ENCODE measurements at places on chromosomes 4 and X.

DNA sequence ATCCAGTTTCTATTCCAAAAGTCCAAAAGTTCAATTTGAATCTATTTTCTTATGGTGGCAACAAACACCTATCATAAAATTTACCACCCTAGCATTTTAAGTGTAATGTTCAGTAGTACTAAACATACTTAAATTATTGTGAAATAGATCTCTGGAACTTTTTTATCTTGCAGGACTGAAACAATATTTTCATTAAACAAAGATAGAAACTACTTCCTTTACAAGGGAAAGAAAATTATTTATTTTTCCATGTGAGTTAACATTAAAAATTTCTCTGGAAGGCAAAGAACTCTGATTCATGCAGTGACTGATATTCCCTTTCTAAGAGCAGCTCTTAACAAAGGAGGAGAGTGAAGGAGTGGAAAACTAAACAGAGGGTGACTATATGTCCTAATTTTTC, 40.2 kb downstream of the ADH7 start:
- no peak for DNase-seq

GRCh38 chr4:183300655-183301054, 19.4 kb downstream of the CLDN22 start:
- DNase-seq, result no peak

GRCh38 chr4:123462007-123462406, 65.4 kb downstream of the SPRY1 start:
- no peak for DNase-seq

- DNase-seq, result no peak
Observed at GRCh38 chrX:40037367-40037766, 60.4 kb downstream of the BCOR start.

DNA sequence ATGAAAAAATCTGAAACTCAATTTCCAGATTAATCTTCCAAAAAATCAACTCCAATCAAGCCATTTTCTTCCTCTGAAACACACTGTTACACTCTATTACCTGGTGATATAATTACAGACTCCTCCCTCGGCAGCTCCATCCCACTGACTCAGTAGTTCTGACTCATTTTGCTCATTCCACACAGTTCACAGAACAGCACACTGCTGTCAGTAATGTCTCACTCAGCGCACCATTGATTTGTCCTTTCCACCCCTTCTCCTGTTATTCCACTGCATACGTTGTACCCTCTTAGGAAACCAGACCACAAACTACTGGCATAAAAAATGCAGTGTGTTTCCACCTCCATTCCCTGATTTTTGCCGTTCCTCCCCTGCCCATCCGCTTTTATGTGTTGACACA, 212.7 kb downstream of the SLIT2 start:
- no peak for DNase-seq

DNA sequence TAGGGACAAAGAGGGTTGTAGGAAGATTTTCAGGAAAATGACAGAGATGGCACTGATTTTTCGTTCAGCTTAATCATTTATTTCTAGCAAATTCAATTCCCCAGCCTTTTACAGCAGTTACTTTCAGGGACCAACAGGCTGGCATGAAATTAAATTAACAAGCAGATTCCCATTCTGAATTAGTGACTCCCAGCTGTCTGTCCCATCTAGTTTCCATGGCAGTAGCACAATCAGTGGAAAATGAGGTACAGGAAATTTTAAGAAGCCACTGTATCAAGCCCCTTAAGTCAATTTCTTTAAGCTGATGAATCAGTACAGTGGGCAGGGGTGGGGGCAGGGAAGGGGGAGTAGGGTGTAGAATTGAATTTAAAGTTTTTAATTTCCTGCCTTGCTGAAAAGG, 121.1 kb upstream of the TEX13C start:
- DNase-seq, result no peak

DNA sequence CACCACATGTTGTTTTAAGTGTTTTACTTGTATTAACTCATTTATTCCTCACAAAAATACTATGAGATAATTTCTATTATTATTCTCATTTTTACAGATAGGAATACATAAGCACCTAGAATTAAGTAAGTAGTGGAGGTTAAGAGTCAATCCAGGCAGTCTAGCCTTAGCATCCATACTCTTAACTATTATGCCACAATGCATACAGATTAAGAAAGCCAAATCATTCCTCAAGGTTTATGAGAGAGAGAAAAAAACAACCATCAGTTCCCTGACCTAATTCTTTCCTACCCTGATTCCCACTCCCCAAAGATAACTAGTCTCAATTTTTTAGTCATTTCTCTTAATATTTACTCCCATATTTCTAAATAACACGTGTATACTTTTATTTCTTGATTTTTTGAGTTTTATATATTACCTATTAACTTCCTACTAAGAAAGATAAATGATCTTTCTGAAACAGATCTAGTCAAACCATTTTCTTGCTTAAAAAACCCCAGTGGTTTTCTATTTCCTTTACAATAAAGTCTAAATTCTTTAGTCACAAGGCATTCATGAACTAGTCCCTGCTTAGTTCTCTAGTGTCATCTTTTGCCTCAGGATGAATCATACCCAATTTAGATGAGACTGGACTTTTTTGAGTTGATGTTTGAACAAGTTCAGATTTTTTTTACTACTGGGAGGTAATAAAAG, 16.0 kb downstream of the UBA6 start:
- DNase-seq, result no peak

- no peak for DNase-seq
Observed at GRCh38 chrX:7085879-7086278, 61.6 kb upstream of the STS start.

GRCh38 chr4:34534916-34535315, 1709.4 kb downstream of the ARAP2 start:
- DNase-seq, result no peak

GRCh38 chr4:58368221-58368620, 1258.0 kb upstream of the IGFBP7 start:
- no peak for DNase-seq

GRCh38 chrX:107675823-107676555, 47.7 kb downstream of the PRPS1 start:
- no peak for DNase-seq

DNA sequence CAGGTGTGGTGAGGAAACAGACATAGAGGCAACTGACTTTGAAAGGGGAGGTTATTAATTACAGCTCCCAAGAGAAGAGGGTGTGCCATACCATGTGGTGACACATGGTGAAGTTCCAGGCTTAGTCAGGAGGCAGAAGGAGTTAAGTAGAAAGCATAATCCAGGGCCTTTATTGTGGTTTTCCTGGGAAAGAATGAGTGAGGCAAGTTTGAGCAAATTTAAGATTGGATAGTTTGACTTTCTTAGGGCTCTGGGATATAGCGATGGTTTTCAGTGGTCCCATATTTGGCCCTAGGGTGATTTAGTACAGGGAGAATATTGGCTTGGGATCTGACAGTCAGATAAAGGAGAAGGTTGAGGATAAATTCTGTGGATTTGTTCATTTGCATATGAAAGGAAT, 495.9 kb upstream of the FSTL5 start:
- no peak for DNase-seq

GRCh38 chr4:20616313-20616712, 83.9 kb upstream of the PACRGL start:
- no peak for DNase-seq

- DNase-seq, result no peak
Observed at GRCh38 chrX:68705986-68706385, 58.5 kb downstream of the STARD8 start.

DNA sequence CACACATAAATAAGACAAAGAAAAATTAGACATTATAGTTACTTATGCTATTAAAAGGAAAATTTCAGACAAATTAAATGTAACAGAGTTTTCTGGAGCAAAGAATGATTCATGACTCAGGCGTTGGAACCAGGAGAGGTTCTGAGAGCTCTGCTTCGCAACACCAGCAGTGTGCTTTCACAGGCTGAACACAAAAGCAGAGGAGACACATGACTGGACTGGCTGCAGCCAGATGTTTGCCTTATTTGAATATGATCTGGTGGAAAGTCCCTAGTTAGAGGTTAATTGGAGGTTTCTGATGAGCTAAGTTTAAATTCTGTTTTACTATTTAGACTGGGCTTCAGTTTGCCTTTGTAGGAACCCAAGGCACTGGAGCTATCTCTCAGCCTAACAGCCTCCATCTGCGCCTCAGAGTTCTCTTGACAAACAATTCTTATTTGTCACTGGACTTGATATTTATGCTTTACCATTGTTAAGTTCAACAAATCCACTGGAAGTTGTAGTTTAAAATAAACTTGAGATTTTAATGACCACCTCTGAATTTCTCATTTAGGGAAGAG, 16.2 kb downstream of the BOD1L1 start:
- no peak for DNase-seq

DNA sequence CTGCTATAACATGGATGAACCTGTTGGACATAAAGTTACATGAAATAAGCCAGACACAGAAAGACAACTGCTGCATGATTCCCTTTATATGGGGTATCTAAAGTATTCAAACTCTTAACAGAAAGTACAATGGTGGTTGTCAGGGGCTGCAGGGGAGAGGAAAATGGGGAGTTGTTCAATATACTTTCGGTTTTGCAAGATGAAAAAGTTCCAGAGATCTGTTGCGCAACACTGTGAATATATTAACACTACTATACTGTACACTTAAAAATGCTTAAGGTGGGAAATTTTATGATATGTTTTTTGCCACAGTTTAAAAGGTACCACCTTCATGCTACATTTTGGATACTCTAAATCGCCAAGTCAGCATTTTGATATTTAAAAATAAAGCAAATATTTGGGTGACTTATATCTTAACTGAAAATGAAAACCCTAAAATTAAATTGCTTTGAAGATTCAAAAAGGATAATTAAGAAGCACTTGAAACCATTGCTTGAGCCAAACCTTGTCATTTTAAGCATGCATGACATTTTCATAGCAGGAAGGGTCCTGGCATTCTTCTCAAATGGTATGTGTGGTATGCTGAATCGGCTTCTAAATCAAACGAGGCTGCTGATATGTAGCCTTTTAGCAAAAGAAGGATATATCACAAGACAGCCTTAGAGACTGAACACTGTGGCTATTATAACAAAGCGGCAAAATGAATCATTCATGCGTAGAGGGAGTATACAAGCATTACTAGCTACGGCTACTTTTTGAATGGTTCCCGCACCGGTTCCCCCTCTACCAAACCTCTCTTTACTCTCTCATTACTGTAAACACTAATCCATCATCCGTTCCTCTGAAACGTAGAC, 607.1 kb upstream of the DIPK2B start:
- DNase-seq, result no peak

GRCh38 chr4:79030973-79031372, 91.7 kb upstream of the PAQR3 start:
- no peak for DNase-seq

- no peak for DNase-seq
Observed at GRCh38 chr4:130747842-130748241, 1651.9 kb downstream of the C4orf33 start.

DNA sequence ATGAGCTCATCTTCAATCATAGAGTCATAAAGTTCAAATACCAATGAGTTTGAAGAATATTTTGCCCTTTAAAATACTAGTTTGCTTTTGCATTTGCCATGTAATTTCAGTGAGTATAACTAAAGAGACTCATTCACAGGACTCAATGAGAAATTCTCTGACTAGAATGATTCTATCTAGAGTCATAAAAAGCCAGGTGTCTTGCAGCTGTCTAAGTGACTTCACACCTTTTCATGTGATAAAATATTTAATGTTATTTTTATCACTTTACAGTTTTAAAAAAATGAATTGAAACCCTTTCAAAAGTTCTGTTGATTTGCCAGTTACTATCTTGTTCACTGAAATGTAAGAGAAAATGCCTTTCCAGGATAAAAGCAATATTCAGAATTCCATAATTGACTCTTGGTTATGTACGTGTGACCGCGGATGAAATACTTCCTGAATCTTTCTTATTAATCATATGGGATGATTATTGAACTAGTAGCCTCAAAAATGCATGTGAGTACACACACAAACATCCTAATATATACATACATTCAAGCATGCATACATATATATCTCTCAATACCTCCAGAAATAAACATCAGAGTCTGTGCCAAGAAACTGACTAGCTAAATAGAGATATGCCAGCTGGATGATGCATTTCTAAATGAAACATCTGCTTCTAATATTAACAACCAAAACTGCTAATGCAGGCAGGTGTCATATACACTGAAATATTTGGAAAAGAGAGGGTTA, 87.0 kb downstream of the GABRB1 start:
- DNase-seq, result no peak

- DNase-seq, result no peak
Observed at GRCh38 chr4:8506373-8507195, 66.0 kb downstream of the TRMT44 start.

DNA sequence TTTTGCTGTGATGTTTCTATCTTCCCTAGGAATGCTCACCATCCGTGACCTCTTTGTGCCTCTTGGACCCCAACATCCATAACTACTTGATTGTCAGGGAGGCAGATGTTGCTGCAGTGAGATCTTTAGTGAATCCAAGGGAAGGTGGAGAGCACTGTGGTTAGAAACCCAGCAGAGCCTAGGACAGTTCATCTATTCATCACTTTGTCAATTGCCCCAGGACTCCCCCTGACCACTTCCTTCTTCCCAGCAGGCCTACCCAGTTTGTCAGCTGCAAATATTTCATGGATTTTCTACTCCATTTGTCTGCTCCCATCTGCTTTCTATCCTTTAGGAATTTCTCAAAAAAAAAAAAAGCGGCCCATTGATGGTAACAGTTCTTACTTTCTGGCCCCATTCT, 942.8 kb downstream of the PCDH7 start:
- no peak for DNase-seq

DNA sequence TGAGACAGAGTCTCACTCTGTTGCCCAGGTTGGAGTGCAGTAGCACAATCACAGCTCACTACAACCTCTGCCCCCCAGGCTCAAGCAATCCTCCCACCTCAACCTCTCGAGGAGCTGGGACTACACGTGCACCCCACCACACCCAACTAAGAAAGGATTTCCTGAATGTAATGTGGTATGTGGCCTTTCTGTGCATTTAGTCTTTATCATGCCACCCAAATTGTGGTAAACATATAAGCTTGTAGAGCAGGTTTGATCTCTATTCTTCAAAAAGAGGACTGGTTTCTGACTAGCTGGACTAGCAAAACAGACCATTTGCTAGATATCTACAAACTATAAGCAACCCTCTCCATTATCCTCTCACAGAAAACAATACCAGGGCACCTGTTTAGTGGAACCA, 33.6 kb downstream of the ELOVL6 start:
- DNase-seq, result no peak

- DNase-seq, result no peak
Observed at GRCh38 chrX:121146059-121146628, 98.7 kb downstream of the GLUD2 start.

- no peak for DNase-seq
Observed at GRCh38 chr4:126209147-126209546, 894.4 kb downstream of the FAT4 start.

GRCh38 chr4:4269331-4269731, 20.6 kb downstream of the LYAR start:
- no peak for DNase-seq

GRCh38 chr4:105714071-105714521, 5.5 kb downstream of the GSTCD start:
- no peak for DNase-seq

- DNase-seq, result no peak
Observed at GRCh38 chr4:151573945-151574344, 165.0 kb downstream of the FHIP1A start.

GRCh38 chr4:54517781-54518444, 139.8 kb upstream of the KIT start:
- no peak for DNase-seq

Data from left kidney (tissue), 8 donors.